ENCODE measurements at places on chromosomes 7 and 10.
A peak's percentile ranks its signal among the peaks of the same experiment; 100 is the strongest.

GRCh38 chr10:63887023-63887589 lies 365.9 kb downstream of the REEP3 start:
- DNase-seq = no peak

GRCh38 chr7:108308276-108308675 lies 148.0 kb downstream of the NRCAM start:
- DNase-seq = no peak

DNA sequence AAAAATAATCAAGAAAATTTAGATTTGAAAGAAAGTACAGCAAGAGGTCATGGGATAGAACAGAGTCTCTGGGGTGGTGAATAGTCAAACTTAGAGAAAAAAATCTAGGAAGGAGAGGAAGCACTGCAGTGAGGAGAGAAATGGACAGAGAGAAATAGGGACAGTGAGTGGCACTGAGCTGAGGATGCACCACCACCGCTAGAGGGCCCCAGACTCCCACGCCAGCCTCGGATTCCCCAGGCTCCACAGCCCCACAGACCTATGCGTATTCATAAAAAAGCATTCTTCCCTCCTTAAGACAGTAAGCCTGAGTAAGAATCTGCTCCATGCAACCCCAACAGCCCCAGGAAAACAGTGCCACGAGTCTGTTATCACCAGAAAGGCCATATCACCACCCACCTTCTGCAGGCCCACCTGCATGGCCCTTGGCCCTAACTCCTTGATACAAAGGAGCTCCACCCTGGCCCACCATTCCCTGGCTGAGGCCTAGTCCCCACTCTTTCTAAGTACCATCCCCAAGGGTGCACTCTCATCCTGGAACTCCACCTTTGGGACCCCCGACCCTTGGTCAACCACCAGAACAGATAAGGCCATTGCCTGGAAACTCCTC lies 91.0 kb downstream of the ALOX5 start:
- DNase-seq = peak; percentile 63

- no peak for DNase-seq
Observed at GRCh38 chr10:5961405-5962100, 15.8 kb downstream of the IL15RA start.

- no peak for DNase-seq
Observed at GRCh38 chr7:96253441-96253840, 68.5 kb downstream of the SLC25A13 start.

DNA sequence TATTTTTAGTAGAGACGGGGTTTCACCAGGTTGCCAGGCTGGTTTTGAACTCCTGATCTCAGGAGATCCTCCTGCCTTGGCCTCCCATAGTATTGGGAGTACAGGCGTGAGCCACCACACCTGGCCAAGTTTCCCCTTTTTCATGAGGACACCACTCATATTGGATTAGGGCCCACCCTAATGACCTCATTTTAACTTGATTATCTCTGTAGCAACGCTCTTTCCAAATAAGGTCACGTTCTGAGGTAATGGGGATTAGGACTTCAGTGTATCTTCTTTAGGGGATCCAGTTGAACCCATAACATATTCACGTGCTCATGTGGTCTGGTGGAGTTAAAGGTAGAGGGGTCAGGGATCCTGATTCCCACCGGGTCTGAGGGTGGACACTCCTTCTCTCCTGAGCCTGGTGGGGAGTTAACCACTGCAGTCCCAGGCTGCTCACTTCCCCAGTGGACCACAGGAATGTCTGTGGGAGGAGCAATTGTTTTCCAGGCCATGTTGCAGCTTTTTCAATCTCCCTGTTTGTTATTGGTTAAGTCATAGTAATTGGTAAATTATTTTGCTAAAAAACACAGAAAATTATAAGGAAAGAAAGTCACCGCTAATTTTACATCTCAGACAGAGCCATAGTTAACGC lies 130.5 kb downstream of the GRK5 start:
- no peak for DNase-seq

- no peak for DNase-seq
Observed at GRCh38 chr10:102485093-102485784, 17.3 kb downstream of the ACTR1A start.

DNA sequence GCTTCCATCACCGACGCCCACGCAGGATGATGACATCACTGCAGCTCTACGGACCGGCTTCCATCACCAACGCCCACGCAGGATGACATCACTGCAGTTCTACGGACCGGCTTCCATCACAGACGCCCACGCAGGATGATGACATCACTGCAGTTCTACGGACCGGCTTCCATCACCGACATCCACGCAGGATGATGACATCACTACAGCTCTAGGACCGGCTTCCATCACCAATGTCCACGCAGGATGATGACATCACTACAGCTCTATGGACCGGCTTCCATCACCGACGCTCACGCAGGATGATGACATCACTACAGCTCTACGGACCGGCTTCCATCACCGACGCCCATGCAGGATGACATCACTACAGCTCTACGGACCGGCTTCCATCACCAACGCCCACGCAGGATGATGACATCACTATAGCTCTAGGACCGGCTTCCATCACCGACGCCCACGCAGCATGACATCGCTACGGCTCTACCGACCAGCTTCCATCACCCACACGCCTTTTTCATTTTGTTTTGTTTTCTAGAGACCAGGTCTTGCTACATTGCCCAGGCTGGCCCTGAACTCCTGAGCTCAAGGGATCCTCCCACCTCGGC lies 29.5 kb downstream of the GPER1 start:
- no peak for DNase-seq

DNA sequence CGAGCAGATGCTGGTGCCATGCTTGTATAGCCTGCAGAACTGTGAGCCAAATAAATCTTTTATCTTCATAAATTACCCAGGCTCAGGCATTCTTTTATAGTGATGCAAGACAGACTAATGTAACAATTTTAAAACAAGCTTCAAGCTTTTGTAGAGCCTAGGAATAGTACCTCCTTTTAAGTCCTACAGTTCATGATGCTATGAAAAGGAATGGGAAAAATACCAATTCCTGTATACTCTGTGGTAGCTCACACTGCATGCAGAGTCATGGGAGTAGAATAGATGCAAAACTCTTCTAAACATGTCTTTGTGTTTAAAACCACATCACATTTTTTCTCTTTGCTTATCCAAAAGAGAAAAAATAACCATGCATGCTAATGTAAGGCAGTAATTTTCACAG lies 66.6 kb upstream of the WNT16 start:
- DNase-seq = no peak

DNA sequence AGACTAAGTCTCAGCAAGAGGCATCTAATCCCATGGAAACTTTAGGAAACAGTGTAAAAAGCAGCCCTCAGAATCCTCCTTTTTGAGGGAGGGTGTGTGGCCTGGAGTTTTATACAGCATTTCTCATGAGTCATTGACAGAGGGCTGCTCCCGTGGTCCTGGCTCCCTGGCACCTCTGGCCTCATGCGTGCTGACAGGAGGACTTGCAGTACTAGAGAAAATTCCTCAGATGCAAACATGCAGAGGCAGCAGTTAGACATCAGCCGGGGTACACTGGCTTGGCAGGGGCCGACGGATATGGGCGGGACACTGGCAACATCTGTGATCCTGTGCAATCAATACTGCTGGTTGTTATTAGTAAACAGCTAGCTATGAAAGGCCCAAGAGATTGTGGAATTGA lies 925.1 kb upstream of the CELF2 start:
- DNase-seq = no peak

- no peak for DNase-seq
Observed at GRCh38 chr7:53315981-53316380, 280.5 kb downstream of the POM121L12 start.

DNA sequence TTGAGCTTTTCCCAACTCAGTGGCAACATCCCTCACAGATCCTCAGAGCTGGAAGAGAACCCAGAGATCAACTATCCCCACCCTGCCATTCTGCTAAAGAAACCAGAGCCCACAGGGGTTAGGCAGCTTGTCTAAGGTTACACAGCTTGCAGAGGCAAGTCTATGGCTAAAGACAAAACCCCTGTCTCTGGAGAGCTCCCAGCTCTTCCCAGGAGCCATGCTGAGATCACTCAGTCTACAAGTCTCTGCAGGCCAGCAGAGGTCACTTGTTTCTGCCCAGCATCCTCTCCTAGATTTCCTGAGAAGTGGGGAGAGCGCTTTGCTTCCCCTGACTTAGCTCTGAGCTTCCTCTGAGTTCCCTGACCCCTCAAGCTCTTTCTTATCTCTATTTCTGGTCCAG lies 28.5 kb upstream of the LOXL4 start:
- DNase-seq = no peak

DNA sequence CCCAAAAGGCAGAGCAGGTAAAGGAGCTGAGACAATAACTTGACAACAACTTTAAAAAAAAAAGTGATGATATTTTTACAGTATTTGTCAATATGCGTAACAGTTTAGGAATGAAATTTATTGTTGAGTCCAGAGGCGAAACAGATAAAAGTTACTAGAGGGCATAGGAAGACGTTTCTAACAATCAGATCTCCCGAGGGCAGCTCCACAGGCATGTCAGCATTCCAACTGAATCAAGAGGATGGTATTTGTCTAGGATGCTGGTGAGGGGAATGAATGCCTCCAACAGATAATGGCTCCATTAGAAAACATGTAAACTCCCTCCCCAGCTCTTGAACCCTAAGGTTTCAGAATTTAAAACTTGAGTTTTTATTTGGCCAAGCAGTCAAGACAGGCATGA lies 733.9 kb upstream of the SORCS1 start:
- no peak for DNase-seq

- DNase-seq = no peak
Observed at GRCh38 chr7:72503644-72504043, 91.5 kb upstream of the CALN1 start.

- no peak for DNase-seq
Observed at GRCh38 chr7:106205621-106206222, 79.1 kb downstream of the NAMPT start.

DNA sequence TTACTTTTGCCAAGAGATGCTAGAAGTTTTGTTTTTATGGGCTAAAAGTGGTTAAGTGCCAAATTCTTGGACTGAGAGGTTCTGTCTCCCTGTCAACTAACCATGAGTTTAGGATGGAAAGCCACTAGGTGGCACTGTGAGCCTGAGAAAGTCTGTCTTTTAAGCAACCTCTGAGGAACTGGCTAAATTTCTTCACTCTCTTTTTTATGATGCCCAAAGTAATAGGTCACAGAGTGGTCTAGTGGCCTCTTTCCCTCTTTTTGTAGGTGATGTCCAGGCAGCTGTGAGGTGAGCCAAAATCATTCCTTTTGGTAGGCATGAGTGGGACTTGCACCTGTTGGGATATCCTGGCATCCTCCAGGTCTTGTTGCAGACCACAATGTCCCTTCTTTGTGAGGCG lies 56.8 kb downstream of the SND1 start:
- DNase-seq = peak; percentile 46

GRCh38 chr10:78934532-78934898 lies 134.3 kb upstream of the ZMIZ1 start:
- no peak for DNase-seq

- no peak for DNase-seq
Observed at GRCh38 chr7:152162287-152162686, 136.8 kb downstream of the GALNT11 start.

DNA sequence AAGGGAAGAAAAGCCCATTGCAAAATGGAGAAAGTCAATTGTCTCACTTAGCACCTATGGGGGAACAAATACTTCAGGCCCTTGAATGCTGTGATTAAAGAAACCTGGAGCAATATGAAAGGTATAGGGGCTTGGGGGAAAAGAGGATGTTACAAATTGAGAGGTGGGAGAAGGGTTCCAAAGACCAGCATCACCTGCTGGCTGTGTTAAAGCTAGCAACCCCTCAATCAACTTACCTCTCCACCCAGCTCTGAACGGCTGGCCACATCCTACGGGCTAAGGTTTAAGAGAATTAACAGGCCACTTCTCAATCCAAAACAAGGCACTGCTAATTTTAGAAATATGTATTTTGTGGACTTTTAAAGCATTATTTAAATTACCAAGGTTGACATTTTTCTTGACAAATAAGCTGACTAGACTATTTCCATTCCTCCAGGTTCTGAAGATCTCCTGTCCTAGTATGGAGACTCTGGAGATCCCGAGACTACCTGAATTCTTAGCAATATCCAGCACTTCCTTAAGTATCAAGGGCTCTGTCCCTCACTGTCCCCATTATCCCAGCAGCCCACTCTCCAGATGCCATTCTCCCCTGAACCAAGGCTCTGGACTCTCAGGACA lies 976 bp upstream of the H2BK1 start:
- no peak for DNase-seq

DNA sequence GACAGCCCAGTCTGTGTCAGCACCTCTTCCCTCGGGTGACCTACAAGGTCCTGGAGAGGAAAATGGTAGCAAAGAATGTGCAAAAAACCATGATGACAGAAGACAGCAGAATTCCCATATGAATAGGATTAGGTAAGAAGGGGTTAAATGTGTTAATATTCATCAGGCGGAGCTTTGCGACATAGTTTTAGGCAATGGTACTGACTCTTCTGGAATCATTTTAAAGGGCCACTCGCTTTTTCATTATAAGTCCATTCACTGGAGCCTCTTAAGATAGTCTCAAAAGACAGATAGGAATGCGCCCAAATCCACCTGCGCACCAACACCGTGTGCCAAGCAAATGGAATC lies 38.2 kb downstream of the DLG5 start:
- no peak for DNase-seq

- DNase-seq = no peak
Observed at GRCh38 chr7:102120666-102121195, 165.9 kb upstream of the SH2B2 start.

- DNase-seq = no peak
Observed at GRCh38 chr7:44131173-44132029, 8.1 kb upstream of the POLD2 start.

DNA sequence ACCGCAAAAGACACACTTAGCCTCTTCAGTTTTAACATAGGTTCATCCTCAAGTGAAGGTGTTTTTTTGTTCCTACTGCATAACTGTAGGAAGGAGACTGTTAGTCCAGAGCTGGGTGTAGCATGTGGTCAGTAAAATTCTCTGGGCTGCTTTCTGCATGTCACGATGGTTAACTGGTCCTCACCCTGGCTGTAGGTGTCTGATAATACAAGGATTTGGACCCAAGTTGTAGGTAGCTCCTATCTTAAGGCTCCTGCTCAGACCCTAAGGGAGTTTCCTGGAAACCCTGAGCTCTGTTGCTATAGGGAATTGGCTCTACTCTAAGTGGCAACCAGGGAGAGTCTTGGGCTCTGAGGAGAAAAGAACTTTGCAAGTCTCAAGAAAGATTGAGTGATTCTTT lies 112.9 kb downstream of the SAMD9 start:
- DNase-seq = no peak

- no peak for DNase-seq
Observed at GRCh38 chr7:31791881-31792280, 104.9 kb downstream of the PPP1R17 start.

GRCh38 chr10:101832325-101832771 lies 11.3 kb downstream of the KCNIP2 start:
- no peak for DNase-seq

- DNase-seq = no peak
Observed at GRCh38 chr10:106133451-106133850, 1031.1 kb downstream of the SORCS1 start.

- DNase-seq = no peak
Observed at GRCh38 chr10:32600317-32600716, 154.4 kb downstream of the CCDC7 start.
